Renal cortex interstitium (tissue), 15 donors: ENCODE measurements at places on chromosomes 5 and 9. TPM values are rescaled to one million over a fixed set of nuclear protein-coding genes. Genes with fewer than 3 reads are reported as not detected.

The SH3GLB2 gene
- 88.6 TPM for polyA plus RNA-seq

DNA sequence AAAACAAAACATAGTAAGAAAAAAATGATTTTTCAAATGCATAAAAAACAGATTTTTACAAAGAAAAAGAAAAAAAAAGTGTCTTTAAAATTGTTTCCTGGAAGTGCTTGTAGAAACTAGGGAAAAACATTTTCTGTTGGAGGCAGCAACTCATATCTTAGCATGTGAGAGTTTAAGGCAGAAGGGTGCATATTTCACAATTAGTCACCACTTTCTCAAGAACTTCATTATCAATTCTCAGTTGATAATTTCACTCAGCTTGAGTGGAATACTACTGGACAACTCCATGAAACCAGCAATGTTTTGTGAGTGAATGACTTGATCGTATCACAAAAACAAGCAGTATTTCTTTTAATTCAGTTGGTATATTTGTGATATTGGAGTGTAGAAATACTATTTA, 508.3 kb upstream of the DAB2 start:
- no peak for DNase-seq

DNA sequence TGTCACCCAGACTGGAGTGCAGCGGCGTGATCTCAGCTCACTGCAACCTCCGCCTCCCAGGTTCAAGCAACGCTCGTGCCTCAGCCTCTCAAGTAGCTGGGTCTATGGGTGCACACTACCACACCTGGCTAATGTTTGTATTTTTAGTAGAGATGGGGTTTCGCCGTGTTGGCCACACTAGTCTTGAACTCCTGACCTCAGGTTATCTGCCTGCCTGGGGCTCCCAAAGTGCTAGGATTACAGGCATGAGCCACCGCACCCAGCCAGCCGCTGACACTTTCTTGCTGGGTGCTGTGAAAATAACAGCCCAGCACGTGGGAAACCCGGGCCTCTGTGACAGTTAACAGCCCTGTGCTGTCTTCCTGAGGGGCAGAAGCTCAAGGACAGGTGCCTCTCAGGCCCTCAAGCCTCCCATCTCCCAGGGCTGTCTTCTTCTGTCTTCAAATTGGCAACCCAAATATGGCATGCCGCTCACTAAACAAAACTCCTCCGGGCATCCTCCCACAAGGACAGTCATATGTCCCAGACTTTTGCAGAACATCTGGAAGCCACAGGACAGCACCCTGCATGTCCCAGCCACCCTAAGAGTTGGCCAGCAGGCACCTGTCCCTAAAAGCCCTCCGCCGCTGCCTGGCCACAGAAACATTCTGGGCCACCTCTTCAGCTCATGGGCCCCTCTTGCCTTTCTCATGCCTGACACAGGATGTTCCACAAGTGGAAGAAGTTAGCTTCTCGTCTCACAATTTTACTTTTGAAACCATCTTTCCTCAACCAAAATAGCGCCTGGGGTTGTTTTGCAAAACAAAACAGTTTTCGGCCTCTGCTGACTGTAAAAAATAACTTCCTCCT, 233.6 kb downstream of the SYK start:
- no peak for DNase-seq

- DNase-seq = no peak
Measured at GRCh38 chr9:12604164-12604821, 88.9 kb upstream of the TYRP1 start.

GRCh38 chr5:137696481-137696880, 39.4 kb downstream of the KLHL3 start:
- no peak for DNase-seq

GRCh38 chr5:74649421-74649973, 9.0 kb upstream of the ENC1 start:
- no peak for DNase-seq
